ENCODE measurements at places on chromosomes 5 and 9.

DNA sequence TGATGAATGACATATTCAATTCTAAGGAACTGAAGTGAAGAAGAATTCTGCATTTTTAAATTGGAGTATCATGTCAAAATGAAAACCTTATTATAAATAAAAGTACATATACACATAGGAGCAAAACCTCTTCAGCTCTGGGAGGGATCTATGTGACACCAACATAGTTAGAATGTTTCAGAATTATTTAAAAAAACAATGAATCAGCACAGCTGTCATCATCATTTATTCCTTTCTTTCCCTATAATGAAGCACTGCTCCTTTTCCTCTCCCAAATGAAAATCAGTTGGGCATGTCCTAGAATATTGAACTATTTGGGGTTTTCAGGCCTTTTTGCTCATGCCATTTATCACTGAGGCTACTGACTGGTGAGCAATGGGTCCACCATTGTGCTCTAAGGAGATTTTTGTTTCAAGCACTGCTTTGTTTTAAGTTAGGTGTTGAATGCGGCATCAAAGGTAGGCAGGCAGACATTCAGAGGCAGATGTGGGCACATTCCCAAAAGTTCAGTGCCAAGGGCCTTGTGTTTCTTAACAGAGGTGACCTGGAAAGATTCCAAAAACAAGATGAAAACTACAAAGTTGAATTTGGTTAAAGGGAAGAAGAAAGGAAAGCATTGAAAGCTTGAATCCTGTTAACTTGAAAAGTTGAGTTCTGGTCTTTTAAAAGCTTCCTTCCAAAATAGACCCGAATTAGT lies 126.4 kb upstream of the ADAMTSL1 start:
- DNase-seq = no peak

DNA sequence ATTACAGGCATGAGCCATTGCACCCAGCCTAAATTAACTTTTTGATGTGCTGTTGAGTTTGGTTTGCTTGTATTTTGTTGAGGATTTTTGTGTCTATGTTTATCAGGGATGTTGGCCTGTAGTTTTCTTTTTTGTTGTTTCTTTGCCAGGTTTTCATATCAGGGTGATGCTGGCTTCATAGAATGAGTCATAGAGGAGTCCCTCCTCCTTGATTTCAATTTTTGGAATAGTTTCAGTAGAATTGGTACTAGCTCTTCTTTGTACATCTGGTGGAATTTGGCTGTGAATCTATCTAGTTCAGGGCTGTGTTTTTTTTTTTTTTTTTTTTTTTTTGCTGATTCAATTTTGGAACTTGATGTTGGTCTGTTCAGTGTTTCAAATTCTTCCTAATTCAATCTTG lies 1164.3 kb upstream of the DMAC1 start:
- no peak for DNase-seq

- peak; percentile 50 for DNase-seq
These were observed 38.8 kb upstream of the GLRX start for GRCh38 chr5:95861221-95861863.

GRCh38 chr5:55175781-55176175 lies 2.8 kb upstream of the CDC20B start:
- DNase-seq = no peak
